ENCODE measurements at places on chromosomes 12 and 14. TPM values are rescaled to one million over a fixed set of nuclear protein-coding genes. Genes with fewer than 3 reads are reported as not detected.

The MLF2 gene
- 259 TPM for total RNA-seq

The CCDC197 gene
- total RNA-seq = not detected

DNA sequence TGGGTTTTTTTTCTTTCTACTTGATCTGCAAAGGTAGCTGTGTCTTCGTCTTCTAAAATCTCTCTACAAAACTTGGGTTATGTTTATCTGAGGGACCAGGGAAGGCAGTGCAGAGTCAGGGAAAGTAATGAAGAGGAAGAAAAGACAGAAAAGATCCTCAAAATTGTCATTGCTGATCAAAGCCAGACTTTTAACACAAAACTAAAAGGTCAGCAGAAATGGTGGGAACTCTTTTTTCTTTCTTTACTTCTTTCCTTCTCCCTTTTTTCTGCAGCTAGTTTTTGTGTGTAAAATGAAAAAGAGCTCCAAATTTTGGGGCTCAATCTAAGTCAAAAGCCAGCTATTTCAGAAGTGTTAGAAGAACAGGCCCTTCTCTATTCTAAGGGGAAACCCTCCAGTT lies 11.9 kb downstream of the DPF3 start:
- no peak for DNase-seq

DNA sequence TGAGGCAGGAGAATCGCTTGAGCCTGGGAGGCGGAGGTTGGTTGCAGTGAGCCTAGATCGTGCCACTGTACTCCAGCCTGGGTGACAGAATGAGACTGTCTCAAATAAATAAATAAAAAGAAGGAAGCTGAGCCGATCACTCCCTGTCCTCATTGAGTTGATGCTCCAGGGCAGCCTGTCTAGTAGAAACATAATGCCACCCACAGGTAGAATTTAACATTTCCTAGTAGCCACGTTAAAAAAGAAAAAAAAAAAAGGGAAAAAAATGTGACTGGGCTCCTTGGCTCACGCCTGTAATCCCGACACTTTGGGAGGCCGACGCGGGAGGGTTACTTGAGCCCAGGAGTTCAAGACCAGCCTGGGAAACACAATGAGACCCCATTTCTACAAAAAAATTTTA lies 135.7 kb downstream of the SCARB1 start:
- DNase-seq = no peak

GRCh38 chr14:101408077-101408831 lies 153.0 kb upstream of the DIO3 start:
- DNase-seq = no peak

DNA sequence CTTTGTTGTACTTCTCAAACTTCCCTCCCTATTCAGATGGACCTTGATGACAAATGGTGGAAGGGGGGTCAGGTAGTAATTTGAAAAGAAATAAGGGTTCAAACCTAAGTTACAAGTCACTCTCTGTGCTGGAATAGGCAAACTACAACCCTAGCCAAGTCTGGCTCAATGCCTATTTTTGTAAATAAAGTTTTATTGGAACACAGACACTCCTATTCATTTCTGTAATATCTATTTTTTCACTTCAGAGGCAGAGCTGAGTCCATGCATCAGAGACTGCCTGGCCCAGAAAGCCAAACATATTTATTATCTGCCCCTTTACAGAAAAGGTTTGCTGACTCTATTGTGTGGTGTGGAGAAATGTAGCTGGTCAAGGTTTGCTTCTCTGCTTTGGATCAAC lies 78.4 kb upstream of the RIN3 start:
- DNase-seq = no peak

GRCh38 chr12:131076296-131076695 lies 122.6 kb downstream of the ADGRD1 start:
- DNase-seq = no peak

DNA sequence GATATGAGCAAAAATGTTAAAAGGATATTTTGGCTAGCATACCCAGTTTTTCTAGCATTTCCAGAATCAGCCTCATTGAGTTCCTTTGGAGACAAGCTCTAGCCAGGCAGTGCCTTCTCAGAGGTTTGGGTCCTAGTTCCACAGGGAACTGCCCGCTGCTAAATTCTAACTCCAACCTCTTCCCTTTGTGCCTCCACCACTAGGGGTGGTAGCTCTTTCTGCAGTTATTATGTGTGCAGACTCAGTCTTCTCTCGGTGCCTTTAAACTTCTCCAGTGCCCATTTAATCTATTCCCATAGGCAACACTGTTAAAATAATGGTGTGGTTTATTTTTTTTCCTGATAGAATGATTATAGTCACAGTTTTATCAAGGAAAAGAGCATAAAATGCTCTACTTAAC lies 21.5 kb upstream of the SLC25A3 start:
- DNase-seq = no peak
